Stimulated activated naive CD8-positive, alpha-beta T cell treated with anti-CD3 and anti-CD28 coated beads, Interleukin-15, amount 100 ng/mL, for 72 hours (primary cell): ENCODE measurements at places on chromosomes 1 and 21.

GRCh38 chr1:970973-971730, 4.9 kb downstream of the PLEKHN1 start:
- no peak for DNase-seq

- DNase-seq: peak; percentile 93
These were observed at the start of gene RUNX1 for GRCh38 chr21:35048706-35049617. Gene RUNX1 (minus strand): TSS chr21:35049302.

- DNase-seq: no peak
These were observed 19.7 kb upstream of the ATP6V1G3 start for GRCh38 chr1:198560161-198560560.

- DNase-seq: no peak
These were observed 112.0 kb upstream of the CHRM3 start for GRCh38 chr1:239274242-239274830.

DNA sequence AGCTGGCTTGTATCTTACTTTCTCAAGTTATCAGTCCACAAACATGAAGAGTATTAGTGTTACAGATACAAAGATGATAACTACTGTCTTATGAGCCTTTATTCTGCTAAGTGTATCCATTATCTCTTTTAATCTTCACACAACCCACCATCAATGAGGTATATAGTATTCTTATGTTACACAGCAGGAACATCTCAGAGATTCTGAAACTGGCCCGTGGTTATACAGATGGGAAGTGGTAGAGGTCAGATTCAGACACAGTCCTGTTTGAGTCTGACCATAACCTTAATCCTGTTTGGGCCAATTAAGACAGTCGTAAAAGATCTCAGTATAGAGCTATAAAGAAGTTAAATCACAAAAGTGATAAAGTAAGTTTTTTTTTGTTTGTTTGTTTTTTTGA, 5.1 kb upstream of the TMEM269 start:
- no peak for DNase-seq

- no peak for DNase-seq
These were observed 6.4 kb upstream of the GPR157 start for GRCh38 chr1:9135073-9135836.

GRCh38 chr1:155267373-155267772, 5.2 kb upstream of the SCAMP3 start:
- no peak for DNase-seq

DNA sequence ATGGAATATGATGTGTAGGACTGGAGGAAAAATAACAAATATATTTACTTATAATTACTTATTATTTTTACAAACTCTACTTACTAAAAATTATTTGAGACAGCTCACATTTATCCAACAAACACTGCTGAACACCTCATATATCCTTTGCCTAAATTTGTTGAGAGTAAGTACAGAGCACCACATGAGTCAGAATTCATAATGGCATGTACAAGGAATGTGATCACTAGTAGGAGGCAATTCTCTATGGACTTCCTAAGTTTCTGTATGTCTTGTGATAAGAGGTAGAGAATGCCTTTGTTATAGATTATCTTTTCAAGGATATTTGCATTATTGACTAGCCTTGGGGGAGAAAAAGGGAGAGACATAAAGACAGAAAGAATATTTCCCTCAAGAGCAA, 8.2 kb upstream of the ST6GALNAC3 start:
- no peak for DNase-seq

- no peak for DNase-seq
These were observed 23.3 kb downstream of the H3-3A start for GRCh38 chr1:226085675-226086285.

DNA sequence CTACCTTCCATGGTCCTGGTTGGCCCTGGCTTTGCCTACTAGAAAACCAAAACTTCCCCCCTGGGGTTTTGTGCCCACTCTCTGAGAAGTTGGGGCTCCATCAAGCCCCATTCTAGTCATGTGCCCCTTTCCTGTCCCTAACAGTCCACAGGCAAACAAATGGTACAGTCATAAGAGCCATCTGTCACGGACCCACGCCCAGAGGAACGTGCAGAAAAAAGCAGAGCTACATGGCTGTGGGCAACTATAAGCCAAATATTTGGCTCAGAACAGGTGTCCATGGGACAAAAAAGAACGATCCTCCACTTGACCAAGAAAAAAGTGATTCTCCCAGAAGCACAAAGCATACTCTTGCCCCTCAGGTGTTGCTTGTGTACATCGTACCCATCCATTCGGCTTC, 14.6 kb upstream of the TRNAU1AP start:
- no peak for DNase-seq

GRCh38 chr1:56152635-56153034, 426.7 kb downstream of the PLPP3 start:
- DNase-seq: no peak

- no peak for DNase-seq
These were observed 74.7 kb upstream of the TLR5 start for GRCh38 chr1:223217781-223218180.

DNA sequence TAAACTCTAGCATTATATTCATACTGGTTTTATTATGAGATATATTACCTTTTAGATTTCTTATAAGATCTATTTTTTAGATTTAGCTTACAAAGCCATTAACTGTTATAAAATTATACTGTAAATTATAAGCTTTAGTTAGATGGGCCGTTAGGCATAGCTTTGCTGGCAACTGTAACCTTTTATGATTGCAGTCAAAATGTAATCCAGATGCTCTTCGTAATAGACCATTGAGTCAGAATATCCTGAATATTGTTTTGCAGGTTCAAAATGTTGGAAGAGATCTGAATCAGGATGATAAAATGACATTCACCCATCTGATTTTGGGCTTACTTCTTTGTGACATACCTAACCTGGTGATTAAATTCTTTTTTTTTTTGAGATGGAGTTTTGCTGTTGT, 20.9 kb downstream of the ITSN1 start:
- no peak for DNase-seq

- no peak for DNase-seq
These were observed 1.4 kb upstream of the FAM151A start for GRCh38 chr1:54624466-54625464.

- DNase-seq: peak; percentile 24
These were observed 624 bp downstream of the SLC41A1 start for GRCh38 chr1:205812271-205812877.

DNA sequence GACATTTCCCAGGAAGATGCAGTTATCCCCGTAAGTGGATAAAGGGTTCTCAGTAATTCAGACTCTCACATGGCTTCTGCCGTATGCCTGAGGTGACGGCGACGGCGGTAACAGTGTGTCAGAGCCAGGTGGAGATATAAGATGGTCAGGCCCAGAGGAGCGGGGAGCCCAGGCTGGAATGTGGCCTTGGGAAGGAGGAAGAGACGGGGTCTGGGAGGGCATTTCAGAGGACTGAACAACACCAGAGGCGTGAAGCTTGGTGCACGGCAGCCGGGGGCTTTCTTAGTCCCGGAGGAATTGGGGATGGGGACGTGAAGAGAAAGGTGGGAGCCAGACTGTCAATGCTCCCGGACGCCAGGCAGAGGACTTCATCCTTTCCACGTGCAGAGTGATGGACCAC, 1.0 kb downstream of the RER1 start:
- DNase-seq: no peak

DNA sequence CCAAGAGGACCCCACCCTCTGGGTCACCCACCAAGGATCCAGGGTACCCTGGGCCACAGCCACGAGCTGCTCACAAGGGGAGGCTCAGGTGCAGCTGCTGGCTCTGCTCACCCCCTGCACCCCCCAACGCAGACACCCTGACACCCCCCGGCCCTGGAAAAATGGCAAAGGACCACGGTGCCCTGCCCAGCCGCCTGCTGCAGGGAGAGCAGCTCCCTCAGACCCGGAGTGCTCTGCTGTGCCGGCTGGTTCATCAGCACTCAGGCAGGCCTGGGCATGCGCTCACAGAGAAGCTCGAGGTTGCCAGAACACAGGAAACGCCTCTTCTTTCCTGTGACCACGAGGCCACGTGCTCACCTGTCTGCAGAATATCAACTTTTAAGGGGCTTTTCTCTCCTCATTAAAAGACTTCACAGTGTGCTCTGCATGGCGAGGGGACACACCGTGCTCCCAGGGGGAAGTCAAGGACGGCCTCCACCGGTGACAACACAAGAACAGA, 4.3 kb upstream of the C1QTNF12 start:
- DNase-seq: peak; percentile 87

DNA sequence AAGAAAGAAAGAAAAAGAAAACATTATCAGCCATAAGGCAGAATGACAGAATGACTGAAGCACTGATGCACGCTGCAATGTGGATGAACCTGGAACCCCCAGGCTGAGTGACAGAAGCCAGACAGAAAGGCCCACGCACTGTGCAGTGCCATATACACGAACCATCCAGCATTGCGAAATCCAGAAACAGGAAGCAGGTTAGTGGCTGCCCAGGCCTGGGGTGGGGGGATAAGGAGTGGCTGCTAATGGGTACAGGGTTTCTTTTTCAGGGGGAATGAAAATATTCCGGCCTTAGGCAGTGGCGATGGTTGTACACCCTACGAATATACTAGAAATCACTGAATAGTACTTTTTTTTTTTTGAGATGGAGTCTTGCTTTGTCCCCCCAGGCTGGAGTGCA, 57.0 kb downstream of the CHD5 start:
- no peak for DNase-seq

DNA sequence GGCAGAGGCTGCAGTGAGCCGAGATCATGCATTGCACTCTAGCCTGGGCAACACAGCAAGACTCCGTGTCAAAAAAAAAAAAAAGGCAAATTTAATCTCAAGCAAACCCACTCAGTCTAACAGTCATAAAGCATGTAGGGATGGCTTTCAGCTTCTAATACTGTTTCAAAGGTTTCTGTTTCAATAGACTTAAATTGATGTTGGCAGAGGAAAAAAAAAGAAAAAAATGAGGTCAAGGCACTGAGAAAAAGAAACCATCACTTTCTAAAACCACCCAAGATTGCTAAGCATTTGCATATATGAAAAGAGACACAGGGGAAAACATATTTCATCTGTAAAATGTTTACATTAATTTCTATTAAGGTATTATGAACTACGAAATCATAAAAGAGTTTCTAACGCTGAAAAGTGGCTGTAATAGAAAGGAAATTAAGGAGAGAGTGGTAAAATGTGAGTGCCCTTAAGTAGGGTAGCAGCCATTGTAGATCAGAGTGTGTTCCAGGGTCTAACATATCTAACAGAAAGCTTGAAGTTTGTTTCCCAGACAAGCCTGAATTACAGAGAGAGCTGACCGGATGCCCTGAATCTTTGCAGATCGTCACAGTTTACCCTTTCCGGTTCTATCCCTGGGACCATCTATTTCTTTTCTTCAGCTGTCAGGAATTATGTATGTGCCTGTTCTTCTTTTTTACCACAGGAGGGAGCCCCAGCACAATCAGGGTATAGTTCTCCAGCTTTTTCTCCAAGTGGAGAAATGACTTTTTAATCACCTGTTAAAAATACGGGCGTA, 70.0 kb downstream of the PLD5 start:
- no peak for DNase-seq

- no peak for DNase-seq
These were observed 78.0 kb downstream of the WDR64 start for GRCh38 chr1:241730031-241730430.

DNA sequence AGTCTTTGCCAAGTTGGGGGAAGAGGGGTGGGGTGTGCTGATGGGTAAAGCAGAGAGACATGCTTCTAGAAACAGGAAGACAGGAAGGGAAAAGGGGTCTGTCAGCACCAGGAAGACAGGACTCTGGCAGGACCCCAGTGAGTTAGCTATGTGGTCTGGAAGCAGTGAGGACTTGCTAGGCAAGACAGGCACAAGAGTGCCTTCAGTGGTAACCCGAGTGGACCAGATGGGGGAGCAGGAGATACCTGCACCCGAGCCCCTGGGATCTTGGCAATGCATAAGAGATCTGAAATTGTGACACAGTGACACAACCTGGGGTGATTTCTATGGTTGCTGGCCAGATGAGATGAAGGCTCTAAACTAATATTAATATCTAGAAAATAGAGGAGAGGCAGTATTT, 7.0 kb downstream of the TLR5 start:
- no peak for DNase-seq

- DNase-seq: no peak
These were observed 44.1 kb downstream of the ASH1L start for GRCh38 chr1:155518484-155518883.

DNA sequence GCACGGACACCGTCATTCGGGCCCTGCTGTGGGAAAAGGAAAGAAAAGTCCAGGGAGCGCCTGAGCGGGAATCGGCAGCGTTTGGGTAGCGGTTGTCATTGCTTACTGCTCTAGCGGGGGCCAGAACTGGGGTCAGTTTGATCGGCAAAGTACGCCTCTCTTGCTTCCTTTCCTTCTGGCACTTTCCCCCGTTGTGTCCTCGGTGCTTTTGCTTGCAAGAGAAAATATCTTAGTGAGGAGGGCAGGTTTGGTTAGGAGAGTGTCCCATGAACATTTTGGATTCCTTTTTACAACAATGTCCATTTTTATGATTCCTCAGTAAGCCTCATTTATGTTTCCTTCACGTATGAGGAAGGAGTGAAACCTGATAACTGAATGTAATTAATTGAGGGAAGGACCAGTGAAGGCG, 670 bp downstream of the ST3GAL3 start:
- no peak for DNase-seq

DNA sequence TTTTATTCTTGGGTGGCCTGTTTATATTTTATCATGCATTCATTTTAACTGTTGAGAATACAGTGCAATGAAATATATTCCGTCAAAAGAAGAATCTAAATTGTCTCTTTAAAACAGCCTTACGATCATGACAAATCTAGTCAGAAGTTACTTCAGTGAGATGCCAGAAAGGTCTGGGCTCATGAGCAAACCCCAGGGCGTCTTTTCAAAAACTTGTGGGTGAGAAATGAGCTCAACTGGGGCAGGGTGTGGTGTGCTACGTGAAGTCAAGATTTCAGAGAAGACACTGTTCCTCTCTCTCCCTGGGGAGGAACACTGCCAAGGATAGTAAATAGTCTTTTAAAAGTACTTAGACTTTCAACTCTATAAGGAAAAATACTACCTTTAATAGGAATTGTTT, 13.4 kb upstream of the UAP1 start:
- DNase-seq: no peak

DNA sequence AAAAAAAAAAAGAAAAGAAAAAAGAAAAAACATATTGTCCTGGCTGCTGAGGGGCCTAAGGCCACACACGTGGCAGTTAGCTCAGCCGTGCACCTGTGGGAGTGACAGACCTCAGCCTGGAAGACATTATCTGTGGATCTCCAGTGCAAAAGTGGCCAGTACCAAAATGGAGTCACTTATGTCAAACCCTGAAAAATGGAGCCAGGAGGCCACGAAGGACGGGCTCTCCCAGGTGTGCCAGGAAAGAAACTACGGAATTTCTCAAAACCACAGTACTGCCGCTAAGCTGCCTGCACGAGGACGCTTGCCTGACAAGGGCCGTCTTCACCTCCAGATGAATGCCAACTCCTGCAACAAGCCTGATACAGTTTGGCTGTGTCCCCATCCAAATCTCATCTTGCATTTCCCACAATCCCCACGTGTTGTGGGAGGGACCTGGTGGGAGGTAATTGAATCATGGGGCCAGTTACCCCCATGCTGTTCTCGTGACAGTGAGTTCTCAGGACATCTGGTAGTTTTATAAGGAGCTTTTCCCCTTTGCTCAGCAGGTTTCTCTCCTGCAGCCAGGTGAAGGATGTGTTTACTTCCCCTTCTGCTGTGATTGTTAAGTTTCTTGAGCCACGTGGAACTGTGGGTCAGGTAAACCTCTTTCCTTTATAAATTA, 5.3 kb upstream of the MIB2 start:
- no peak for DNase-seq

- peak; percentile 24 for DNase-seq
These were observed 46.6 kb downstream of the TTC3 start for GRCh38 chr21:37119421-37120218.

- DNase-seq: no peak
These were observed 15.6 kb upstream of the KCNJ15 start for GRCh38 chr21:38241029-38241740.
